Activated naive CD4-positive, alpha-beta T cell treated with anti-CD3 and anti-CD28 coated beads for 36 hours (primary cell): ENCODE measurements at places on chromosomes 13 and 19.
A peak's percentile ranks its signal among the peaks of the same experiment; 100 is the strongest.

DNA sequence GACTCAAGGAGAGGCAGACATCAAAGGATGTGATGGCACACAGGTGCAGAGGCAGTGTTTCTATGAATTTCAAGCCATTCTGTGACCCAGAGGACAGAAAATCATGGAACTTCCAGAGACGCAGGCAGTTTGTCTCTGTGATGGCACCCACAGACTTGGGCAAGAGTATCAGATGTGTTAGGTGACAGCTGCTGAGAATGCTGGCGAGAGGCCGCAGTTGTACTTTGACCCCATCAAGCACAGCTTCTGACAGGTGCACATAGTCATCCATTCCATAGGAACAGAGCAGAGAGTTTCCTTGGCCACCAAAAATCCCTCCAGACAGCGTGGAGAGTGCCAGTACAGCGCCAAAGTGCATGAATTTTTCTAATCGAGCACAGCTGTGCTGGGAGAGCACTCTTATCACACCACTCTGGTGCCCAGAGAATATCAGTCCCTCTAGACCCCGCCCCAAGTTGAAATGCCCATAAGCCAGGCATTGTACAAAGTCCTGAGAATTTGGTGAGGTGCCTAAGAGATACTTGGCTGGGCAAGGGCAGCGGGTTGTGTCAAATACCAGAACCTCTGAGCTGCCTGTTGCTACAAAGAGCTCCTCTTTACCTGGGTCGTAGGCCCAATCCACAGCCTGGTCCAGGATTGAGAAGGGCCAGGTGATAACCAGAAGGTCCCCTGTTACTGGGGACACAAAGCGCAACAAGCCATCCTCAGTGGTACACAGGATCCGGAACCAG, 12.4 kb downstream of the WDR87 start:
- no peak for DNase-seq

GRCh38 chr19:2461751-2462634, 5.2 kb upstream of the LMNB2 start:
- DNase-seq: peak; percentile 75

- DNase-seq: no peak
Observed at GRCh38 chr19:9981406-9982260, 28.7 kb downstream of the COL5A3 start.

- no peak for DNase-seq
Observed at GRCh38 chr19:30566681-30567420, 194.7 kb downstream of the ZNF536 start.

- no peak for DNase-seq
Observed at GRCh38 chr19:48779636-48780035, 24.3 kb downstream of the FGF21 start.

DNA sequence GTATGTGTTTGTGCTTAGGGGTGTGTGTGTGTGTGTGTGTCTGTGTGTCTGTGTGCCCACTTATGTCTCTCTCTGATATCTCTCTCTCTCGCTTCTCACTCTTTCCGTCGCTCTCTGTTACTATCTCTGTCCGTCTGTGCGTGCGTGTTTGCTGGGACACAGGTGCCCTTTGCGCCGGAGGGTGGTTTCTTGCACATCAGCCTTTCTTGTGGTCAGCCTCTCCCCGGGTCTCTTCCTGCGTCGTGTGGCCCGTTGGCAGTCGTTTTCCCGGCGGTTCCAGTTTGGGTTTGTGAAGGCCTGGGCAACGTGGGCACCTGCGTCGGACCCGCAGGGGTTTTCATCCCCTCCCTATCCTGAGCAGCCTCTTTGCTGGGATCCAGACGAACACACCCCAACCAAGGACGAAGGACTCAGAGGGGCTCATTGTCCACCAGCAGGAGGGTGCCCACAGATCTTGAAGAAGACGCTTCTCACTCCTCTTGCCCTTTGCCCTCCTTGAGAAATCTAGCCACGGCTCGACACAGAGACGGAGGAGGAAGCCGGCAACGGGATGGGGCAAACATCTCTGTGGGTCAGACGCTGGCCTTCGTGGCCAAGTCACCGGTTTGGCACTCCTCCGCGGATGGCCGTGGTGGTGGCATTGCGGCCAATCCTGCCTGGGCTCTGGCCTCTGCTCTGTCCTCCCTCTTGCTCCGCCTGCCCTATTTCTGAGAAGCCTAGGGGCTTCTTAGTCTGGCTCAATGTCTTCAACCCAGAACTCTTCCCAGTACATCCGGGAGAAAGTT, 52.3 kb downstream of the ZNF146 start:
- DNase-seq: no peak

- DNase-seq: no peak
Observed at GRCh38 chr13:81987159-81987558, 1646.2 kb upstream of the SPRY2 start.

DNA sequence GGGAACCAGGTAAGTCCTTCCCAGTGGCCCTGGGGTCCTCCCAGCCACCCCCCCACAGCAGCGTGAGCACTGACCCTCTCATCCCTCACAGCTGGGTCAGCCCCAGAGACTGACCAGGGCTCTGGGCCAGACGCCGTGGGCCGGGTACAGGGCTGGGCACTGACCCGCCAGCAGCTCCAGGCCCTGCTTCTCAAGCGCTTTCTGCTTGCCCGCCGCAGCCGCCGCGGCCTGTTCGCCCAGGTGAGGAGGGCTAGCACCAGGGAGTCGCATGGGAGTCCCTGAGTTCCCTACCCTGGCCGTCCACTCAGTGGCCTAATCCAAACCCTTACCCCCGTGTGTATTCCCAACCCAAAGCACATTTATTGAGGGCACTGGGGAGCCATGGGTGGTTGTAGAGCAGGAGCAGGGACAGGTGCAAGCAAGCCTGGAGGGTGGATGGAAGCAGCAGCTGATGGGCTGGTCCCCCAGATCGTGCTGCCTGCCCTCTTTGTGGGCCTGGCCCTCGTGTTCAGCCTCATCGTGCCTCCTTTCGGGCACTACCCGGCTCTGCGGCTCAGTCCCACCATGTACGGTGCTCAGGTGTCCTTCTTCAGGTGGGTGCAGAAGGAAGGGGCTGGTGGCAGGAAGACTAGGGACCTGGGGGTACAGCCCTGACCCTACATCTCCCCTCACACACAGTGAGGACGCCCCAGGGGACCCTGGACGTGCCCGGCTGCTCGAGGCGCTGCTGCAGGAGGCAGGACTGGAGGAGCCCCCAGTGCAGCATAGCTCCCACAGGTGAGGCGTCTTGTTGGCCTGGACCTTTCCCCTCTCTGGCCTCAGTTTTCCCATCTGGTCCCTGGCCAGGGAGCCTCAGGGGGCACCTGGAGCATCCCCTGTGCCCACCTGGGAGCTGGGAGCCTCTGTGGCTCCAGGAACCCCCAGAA, 12.6 kb upstream of the ARHGAP45 start:
- DNase-seq: no peak

- DNase-seq: peak; percentile 88
Observed at GRCh38 chr19:17784201-17785008, 10.5 kb upstream of the B3GNT3 start.

DNA sequence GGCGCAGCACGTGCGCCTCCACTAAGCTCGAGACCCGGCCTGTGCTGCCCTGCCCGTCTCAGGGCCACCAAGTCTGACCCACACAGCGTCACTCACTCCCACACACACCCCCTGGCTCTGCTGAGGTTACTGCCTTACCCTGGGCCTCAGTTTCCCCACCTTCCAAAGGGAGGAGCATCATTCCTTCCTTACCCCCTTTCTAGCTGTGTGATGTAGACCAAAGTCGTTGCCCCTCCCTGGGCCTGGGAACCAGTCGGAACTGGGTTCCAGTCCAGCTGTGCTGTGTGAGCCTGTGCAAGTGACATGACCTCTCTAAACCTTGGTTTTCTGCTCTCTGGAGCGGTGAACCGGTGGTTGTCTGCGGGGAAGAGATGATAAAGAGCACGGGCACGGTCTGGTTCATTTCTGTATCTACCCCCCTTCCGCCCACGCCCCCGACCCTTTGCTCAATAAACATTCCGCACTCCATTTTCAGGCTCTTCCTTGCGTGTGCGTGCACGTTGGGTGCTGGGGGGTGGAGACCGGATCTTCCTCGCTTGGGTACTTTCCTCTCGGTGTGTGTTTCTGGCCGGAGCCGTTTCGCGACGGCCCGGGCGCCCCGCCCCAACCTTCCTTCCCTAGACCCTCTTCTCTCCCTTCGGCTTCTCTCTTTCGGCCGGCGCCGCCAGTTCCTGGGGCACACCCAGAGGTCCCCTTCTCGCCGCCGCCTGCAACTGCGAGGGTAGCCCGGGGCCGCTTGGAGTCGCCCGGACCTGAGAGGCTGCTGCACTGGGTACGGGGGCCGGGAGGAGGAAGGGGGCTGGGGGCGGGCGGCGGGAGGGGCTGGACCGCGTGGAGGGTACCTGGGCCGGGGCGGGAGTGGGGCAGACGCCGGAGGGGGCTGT, at the start of gene ZNF581:
TSS of gene ZNF581 (plus strand) at position 647 of the 884 bp plus-strand sequence. CDS start 923 bp downstream, outside the sequence.
- peak; percentile 82 for DNase-seq
